ENCODE measurements at places on chromosomes 5 and 9. TPM values are rescaled to one million over a fixed set of nuclear protein-coding genes. Genes with fewer than 3 reads are reported as not detected.
A peak's percentile ranks its signal among the peaks of the same experiment; 100 is the strongest.

DNA sequence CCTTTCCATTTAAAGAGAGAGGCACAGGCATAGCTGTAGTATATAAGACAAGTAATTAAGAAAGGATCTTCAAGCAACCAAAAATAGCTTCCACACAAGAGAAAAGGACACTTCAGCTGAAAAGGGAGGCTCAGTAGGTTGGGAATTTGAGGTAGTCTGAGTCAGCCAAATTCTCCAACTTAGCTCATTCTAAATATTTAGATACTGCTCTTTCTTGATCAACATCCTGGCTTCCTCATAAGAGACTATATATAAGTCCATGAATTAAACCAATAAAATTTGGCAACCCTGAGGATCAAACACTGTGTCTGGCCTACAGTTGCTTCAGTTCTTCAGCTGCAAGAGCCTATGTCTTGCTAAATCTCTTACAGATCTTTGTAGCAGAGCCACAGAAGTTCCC, 17.8 kb downstream of the HINT1 start:
- DNase-seq: peak; percentile 8

- peak; percentile 28 for DNase-seq
Observed at GRCh38 chr9:72772661-72773060, 180.2 kb downstream of the ALDH1A1 start.

DNA sequence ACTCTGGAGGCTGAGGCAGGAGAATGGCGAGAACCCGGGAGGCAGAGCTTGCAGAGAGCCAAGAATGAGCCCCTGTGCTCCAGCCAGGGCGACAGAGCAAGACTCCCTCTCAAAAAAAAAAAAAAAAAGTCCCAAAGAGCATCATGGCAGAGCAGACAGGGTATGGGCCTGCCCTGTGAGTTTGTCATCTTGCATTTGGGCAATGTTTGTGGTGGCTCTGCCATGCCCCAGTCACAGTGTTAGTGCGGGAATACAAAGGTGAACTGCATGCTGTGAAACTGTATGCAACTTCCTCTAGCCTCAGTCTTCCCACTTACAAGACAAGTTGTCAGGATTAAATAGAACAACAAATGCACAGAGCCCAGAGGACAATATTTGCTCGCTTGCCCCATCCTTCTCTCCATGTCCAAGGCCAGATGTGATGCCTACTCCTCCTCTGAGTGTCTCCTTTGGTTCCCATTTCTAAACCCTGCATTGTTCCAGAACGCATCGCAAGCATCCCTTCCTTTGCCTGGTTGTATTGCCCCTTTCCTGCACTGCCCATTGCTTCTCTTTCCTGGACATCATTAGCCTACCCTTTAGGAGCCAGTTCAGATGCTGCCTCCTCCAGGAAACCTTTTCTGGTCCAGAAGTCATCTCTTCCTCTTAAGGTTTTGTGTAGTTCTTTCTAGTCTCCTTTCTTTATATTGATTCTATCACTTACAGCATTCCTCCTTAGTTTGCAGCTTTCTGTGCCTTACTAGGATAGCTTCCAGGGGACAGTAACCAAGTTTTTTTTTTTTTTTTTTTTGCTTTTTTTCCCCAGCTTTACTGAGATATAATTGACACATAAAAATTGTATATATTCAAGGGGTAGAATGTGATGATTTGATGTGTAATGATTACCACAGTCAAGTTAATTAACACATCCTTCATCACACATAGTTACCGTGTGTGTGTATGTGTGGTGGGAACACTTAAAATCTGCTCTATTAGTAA, 69.0 kb upstream of the TNFAIP8 start:
- DNase-seq: no peak

- DNase-seq: no peak
Observed at GRCh38 chr5:152601806-152602732, 197.0 kb upstream of the NMUR2 start.

- no peak for DNase-seq
Observed at GRCh38 chr9:83451308-83451707, 86.9 kb downstream of the FRMD3 start.

GRCh38 chr9:113695901-113696300, 180.2 kb upstream of the ZNF618 start:
- no peak for DNase-seq

GRCh38 chr5:84862132-84862531, 477.5 kb upstream of the EDIL3 start:
- no peak for DNase-seq

DNA sequence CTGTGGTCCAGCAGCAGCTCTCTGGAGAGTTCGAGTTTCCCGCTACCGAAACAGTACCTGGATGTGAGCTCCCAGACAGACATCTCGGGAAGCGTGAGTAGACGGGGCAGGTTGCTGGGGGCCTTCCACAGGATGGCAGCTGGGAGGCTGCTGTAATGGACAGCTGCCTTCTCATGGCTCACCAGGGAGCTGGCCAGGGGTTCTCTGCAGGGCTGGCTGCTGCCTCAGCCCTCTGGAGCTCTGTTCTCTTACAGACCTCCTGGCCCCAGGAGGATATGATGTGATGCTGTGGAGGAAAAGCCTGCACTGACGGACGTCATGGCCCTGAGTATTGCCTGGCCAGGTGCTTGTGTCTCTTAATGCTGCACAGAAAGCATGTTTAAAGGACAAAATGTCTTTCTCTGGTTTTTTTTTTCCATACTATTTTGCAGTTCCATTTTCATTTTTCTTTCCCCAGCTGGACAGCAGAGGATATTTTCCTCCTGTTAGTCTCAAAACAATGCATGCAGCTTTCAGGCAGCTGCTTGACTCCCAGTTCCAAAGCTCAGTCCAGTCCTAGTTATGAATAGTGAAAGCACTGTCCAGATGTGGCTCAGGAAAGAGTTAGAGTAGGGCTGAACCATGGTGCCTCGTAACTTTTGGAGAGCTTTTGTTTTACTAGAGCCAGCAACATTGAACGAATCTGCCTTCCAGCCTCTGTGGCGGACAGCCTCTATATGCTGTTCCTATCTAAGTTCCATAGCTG, 77.5 kb upstream of the RARS1 start:
- peak; percentile 52 for DNase-seq

The FCN2 gene
- not detected for total RNA-seq

The RNF208 gene
- 0.21 TPM for total RNA-seq

The CNTFR gene
- total RNA-seq: 0.05 TPM

Data from myocyte (in vitro differentiated cells).